ENCODE measurements at places on chromosomes 7 and 10.

DNA sequence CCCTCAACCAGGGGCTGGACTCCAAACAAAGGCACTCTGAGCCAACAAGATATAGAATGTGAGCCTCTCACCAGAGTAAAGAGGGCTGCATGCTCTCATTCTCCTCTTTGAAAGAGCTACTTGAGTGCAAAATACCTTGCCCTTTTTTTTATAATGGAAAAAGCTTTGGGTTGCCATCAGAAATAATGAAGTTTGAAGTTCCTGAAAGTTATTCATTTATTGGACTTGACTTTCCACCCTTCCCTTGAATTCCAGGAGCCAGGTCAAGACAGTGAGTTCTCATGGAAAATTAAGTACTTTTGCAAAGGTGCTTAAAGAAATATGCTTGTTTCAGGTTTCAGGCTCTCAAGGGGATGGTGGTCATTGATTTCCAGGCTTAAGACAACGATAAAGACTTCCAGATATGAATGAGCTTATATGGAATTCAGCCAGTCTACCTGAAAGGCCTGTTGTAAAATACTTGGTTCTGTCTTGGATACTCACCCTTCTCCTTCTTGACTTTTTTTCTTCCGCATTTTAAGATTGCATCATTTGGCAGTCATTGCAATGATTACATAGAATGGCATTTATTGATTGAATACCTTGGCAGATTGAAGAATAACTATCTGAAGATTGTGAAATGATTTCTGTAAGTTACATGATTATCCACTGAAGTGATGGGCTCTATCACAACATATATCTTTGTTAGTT is 696.4 kb downstream of the INHBA start:
- no peak for DNase-seq

- no peak for DNase-seq
Observed at GRCh38 chr10:4943821-4944220, 19.4 kb upstream of the AKR1C1 start.

DNA sequence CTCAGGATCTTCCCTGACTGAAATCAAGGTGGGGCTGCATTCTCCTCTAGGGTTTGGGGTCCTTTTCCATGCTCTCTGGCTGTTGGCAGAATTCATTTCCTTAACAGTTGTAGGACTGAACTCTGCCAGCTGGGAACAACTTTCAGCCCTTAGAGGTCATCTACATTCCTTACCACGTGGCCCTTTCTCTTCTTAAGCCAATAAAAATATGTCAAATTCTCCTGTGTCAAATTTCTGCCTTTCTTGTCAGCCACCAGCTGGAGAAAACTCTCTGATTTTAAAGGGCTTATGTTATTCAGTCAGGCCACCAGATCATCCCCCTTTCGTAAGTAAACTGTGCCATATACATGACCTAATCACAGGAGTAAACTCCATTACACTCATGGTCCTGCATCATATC is 95.3 kb upstream of the IL6 start:
- no peak for DNase-seq

GRCh38 chr7:158374586-158374985 is 213.0 kb downstream of the PTPRN2 start:
- no peak for DNase-seq

DNA sequence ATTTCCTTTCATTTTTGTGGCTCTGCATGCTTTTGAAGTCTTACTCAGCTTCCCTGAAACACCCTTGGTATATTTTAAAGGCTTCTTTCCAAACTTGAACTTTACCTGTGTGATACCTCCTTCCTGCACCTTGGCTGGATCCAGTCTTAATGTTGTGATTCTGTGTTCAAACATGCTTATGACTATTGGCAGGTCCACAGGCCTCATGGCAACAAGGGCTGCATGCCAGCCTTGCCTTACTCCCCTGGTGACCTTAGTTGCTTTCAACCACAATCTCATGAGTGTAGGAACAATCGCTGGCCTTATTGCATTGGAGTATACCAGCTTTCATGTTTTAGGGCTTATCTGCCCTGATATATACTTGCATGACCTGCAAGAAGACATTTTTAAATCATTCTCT is 238.7 kb downstream of the KIF20B start:
- DNase-seq, result no peak

- no peak for DNase-seq
Observed at GRCh38 chr10:52621635-52622079, 150.9 kb downstream of the MBL2 start.

DNA sequence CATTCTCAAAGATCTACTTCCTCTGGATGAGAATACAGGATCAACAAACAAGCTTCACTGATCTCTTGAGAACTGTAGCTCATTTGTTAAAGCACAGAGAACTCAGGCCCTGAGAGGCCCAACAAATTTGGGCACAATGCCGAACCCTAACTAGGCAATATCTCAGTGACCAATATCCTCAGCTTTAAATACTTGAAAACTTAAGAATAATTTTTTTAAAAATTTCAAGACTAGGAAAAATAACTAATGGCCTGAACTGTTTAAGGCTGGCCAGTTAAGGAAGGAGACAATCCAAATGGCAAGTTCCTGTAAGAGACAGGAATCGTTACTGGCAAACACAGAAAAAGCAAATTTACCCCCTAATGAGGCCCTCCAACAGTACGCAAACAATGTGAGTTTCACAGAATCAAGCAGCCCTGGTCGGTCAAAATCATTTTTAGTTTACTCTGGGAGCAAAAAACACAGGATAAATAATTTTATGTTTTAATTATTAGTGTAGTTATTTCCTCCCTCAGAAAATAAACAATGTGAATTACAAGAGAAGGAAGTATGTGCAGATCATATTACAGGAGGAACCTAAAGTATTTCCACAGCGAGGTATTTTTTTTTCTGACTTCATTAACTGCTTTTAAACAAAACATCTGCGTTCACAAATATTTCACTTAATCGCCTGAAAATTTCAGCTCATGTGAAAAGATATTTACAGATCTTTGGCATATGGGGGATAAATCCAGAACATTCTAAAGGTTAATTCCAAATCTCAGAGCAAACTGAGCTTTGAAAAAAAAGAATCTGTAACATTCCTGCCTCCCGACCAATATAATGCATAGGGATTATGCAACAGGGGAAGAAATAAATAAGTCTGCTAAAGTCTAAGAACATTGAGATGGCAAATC is 39.5 kb downstream of the NT5C2 start:
- DNase-seq, result no peak

DNA sequence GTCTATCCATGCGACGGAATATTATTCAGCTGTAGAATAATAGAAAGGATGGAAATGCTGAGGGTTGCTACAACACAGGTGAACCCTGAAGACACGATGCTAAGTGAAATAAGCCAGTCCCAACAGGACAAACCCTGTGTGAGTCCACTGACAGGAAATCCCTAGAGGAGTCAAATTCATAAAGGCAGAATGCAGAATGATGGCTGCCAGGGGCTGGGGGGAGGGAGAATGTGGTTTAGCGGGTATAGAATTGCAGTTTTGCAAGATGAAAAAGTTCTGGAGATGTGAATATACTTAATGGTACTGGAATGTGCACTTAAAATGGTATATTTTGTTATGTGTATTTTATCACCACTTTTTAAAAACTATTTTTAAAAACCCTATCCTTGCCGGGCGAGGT is 36.9 kb upstream of the DOCK1 start:
- no peak for DNase-seq

DNA sequence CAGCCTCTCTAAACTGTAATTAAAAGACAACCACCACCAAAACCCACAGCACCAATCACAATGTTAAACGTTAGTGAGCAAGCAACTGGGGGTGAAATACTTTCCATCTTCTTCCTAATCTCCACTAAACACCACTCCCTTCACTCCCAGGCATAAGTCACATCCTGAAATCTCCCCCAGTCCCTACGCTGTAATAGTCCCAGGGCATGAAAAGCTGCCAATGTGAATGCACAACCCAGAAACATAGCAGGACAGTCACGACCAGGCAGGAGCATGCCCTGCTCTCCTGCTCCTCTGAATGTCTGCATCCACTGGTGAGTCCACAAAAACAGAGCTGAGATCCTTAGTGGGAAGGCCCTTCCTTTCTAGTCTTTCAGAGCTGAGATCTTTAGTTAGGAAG is 288.9 kb downstream of the PARD3 start:
- no peak for DNase-seq

DNA sequence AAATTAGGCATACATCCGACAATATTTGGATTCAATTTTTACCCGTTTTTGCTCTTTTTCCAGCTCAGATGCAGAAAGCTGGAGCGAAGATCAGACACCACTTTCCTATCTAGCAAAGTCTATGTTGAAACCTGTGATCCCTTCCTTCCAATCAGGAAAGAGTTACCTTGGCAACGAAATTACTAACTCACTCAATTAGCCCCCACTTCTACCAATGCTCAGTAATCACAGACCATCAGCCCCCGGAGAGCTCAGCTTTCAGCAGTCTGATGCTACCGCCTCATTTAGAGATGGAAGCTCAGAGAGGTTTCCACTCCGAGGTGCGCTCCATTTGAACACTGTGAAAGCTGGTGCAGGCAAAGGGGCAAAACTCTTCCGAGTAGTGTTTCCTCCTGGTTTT is 6.7 kb downstream of the FRAT1 start:
- DNase-seq, result no peak

- no peak for DNase-seq
Observed at GRCh38 chr7:22672846-22673680, 53.9 kb upstream of the IL6 start.

DNA sequence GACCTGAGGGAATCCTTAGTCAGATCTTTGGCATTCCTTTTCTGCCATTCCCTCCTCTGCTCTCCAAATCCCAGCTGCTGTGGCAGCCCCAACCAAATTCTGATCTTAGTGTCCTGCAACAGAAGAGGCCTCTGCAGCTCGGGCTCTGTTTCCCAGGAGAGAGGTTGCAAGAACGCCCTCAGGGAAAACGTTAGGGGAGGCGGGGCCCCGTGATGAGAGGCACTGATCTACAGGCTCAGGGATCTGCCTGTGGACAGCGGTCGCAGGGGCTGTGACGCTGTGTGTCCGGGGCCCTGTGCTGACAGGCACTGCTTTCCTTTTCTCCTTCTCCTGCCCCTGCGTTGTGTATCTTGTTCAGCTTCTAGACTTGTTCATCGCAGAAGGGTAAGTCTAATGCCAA is 57.3 kb upstream of the DPYSL4 start:
- DNase-seq, result no peak

GRCh38 chr10:33477291-33478088 is 143.0 kb upstream of the NRP1 start:
- no peak for DNase-seq

GRCh38 chr7:43931346-43931745 is 5.1 kb downstream of the UBE2D4 start:
- DNase-seq, result no peak

GRCh38 chr10:11563936-11564335 is 47.5 kb downstream of the USP6NL start:
- DNase-seq, result no peak

- no peak for DNase-seq
Observed at GRCh38 chr10:122185643-122186042, 85.5 kb upstream of the BTBD16 start.

- peak; percentile 66 for DNase-seq
Observed at GRCh38 chr7:102272075-102272916, 14.4 kb upstream of the SH2B2 start.

GRCh38 chr10:76976142-76976541 is 661.5 kb downstream of the KCNMA1 start:
- DNase-seq, result no peak

DNA sequence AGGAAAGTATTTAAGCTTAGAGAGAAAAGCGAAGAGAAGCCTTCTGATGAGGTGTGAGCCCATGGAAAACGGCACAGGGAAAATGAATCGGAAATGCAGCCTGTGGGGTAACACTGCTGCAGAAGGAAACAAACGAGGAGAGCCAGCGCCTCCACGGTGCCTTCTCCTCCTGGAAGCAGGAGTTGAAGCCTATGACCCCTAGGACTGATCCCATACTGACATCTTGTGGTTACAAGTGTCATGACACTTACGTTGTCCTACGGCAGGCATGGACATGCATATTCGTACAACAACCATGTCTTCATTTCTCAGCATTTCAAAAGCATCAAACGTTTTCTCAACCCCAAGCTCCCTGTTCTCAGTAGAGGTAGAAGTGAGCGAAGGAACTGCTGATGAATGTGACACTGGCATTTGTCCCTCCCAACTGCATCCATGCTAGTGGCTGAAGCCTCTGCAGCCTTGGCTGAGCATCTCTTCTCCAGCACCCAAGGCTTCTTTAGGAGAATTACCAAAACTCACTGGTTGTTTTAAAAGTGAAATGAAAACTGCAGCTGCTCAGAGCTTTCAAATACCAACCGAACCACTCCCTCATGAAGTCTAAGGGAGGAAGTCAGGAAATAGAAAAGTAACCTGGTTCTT is 160.2 kb downstream of the JAZF1 start:
- no peak for DNase-seq

GRCh38 chr10:37856881-37857286 is 526 bp downstream of the ZNF248 start:
- peak; percentile 11 for DNase-seq

DNA sequence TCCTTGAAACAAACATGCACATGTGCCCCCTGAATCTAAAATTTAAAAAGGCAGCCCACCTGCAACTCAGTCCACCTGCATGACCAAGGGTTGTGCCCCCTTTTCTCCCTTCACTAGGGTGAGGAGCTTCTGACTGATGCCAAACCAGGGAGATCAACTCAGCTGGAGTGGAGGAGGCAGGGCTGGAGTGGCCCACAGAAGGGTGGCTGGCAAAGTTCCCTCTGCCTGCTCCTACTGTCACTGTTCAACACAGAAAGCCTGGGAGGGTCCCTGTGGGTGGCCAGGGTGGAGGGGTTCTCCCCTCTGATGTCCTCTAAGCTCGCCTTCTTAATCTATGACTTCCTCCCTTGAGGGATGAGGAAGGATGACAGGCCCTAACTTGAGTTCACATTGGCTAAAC is 55.7 kb upstream of the ANTXRL start:
- no peak for DNase-seq

- no peak for DNase-seq
Observed at GRCh38 chr10:123357421-123357930, 203.3 kb downstream of the BUB3 start.

- no peak for DNase-seq
Observed at GRCh38 chr7:23454881-23455526, 15.3 kb downstream of the IGF2BP3 start.

- DNase-seq, result no peak
Observed at GRCh38 chr10:124612611-124613498, 131.3 kb downstream of the FAM53B start.

- DNase-seq, result no peak
Observed at GRCh38 chr7:26880852-26881251, 16.5 kb upstream of the SKAP2 start.

DNA sequence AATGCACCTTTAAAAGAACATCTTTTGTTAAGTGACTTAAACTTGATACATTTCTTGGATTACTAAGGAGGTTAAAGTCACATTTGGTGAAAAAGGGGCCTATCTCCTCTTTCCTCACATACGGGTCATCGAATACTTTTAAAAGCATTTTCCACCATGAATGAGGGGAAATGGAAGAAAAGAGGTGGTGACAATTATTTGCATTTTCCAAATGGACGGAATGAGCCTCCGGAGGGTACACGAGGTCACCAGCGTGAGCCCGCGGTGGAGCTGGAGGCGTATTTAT is 1.0 kb upstream of the BMPR1A start:
- DNase-seq, result no peak

- no peak for DNase-seq
Observed at GRCh38 chr10:121240556-121240955, 357.7 kb downstream of the FGFR2 start.

- DNase-seq, result no peak
Observed at GRCh38 chr10:19922236-19922963, 106.2 kb downstream of the PLXDC2 start.

- no peak for DNase-seq
Observed at GRCh38 chr10:26573674-26574073, 123.8 kb upstream of the PDSS1 start.

- DNase-seq, result no peak
Observed at GRCh38 chr10:32139223-32140073, 83.2 kb upstream of the KIF5B start.
